ENCODE measurements at places on chromosomes 12 and 14. TPM values are rescaled to one million over a fixed set of nuclear protein-coding genes. Genes with fewer than 3 reads are reported as not detected.

Gene C1QL4
- total RNA-seq: not detected

Gene ARID4A
- total RNA-seq: 6.7 TPM

Gene OR6J1
- total RNA-seq: not detected

DNA sequence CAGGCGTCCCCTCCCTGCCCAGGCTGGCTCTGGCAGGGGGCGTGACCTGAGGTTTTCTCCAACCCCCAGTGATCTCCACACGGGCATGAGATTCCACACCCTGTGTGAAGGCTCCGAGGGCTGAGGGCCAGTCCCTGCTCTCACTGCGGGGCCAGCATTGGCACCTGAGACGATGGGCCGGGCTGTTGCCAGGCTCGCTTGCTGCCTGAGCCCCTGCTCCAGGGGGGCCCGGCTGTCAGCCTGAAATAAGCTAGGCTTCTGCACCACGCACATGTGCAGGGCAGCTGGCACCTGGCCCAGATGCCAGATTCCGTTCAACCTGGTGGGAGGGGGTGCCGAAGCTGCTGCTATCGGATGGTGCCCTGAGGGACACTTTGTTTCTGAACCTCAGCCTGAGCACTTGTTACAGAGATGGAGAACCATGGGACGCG, 196.5 kb upstream of the PRMT8 start:
- DNase-seq: no peak

GRCh38 chr12:109923481-109924245, 23.6 kb downstream of the TCHP start:
- no peak for DNase-seq

GRCh38 chr12:89960011-89960507, 251.4 kb upstream of the ATP2B1 start:
- DNase-seq: no peak

DNA sequence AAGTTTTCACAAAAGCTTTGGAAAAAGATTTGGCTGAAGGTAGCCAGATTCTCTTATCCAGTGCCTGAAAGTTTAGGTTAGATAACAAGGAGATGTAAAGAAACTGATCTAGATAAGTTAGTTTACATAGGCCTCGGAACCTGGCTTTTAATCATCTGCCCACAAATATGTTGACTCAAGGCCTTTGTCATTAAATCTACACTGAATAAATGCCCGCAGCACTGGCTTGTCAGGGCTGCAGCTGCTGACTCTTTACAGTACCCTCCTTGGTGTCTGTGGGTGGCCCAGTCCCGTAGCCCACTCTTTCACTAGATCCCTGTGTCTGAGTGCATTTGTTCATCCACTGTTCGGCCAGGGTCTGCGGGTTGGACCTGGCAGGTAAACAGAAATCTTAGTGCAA, 58.0 kb downstream of the TMEM116 start:
- no peak for DNase-seq

Data from gastrocnemius medialis (tissue), 4 donors.